ENCODE measurements at places on chromosomes 3 and 15.

DNA sequence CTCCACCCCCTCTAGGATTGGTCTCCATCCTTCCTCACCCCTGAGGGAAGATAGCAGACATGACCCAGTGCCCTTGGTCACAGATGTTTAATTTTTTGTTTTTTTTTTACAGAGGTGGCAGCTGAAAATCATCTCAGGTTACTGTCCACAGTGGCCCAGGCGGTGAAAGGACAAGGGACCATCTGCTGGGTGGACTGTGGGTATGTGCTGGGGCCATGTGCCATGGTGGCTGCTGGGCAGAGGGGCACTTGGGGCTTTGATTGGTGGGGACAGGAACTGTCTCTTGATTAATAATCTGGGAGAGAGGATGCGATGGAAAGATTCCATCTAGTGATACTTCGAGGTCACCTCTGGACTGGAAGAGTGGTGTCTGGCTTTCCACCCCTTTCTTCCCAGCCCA lies 25.4 kb downstream of the PDIA5 start:
- DNase-seq = no peak

DNA sequence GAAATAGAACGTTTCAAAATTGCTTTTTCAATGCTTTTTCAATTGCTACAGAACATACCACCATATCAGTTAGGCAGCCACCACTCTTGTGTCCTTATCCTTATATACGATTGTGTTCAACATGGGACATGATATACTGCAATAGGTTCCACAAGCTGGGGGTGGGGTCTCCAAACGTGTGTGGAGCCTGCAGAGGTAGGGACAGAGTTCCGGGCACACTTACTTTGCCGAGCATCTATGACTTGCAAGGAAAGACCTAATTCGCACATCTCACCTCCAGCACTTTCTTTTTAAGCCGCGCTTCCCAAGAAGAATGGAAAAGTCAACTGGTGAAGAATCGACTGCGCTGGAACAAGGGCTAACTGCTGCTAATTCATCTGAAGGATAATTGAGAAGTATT lies 39.6 kb upstream of the SFMBT1 start:
- no peak for DNase-seq

GRCh38 chr3:170330366-170330765 lies 27.1 kb upstream of the SKIL start:
- DNase-seq = no peak

GRCh38 chr3:150098621-150099020 lies 127.9 kb upstream of the PFN2 start:
- DNase-seq = no peak

- DNase-seq = no peak
These were observed 657.2 kb downstream of the MAGI1 start for GRCh38 chr3:65381496-65382010.

- no peak for DNase-seq
These were observed 206.3 kb upstream of the CD96 start for GRCh38 chr3:111335512-111336303.

- no peak for DNase-seq
These were observed 89.0 kb downstream of the TMEM212 start for GRCh38 chr3:171932153-171932611.

DNA sequence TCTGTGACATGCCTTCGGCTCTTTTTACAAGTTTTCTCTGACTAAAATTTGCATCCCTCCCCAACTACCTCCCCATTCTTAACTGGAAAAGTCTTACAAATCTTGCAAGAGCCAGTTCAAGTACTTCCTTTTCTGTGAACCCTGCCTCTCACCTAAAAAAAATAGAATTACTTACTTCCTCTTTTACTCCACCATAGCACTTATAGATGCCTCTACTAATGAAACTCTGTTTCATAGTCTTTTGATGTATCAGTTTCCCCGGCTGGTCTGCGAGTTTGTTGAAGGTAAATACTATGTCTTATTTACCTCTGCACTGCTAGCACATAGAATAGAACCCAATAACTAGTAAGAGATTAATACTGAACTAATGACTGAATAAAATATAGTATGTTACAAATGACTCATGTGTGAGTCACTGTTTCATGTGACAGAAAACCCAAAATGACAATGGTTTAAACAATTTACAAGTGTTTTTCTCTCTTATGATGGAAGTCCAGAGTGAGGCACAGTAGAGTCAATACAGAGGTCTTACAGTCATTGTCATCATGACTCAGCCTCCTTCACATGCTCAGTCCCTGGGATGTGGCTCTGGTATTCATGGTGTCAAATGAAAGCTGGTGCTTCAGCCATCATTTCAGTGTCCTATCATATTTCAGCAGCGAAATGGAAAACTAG lies 393.5 kb downstream of the RSL24D1 start:
- DNase-seq = no peak

DNA sequence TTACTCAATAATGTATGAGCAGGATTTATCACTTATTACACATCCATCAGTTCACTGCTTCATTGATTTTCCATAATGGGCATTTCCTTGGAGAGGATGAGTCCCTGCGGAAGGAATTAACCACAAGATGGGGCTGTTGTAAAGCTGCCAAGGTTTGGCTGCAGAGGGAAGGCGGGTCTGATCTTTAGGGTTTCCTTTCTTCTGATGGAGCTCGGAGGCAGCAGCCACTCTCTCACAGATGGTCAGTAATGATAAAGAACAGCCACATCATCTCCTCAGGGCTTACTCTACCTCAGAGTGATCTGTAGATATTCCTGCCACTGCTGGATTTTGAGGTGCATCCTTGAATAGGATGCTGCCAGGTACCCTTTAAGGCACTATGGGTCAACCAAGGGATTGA lies 115.2 kb downstream of the USP13 start:
- no peak for DNase-seq

DNA sequence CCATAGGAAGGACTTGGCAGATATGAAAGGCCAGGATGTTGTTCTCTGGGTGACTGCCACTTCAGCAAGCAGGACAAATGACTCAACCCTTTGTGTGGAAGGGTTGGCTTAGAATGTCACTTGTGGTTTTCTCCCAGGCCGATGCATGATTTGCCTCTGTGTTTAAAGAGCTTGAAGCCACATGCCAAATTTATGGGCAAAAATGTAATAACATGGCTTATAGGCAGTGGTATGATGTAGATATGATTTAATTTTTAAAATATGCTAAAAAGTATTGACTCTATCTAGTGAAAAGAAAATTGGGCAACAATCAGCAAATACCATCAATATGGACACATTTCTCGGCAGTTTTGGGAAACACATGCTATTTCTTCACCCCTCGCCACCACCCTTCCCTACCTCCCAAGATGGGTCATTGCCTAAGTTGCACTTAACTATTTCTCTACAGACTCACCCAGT lies 114.6 kb downstream of the CYP19A1 start:
- DNase-seq = no peak

GRCh38 chr3:26624209-26624765 lies 1.7 kb downstream of the LRRC3B start:
- DNase-seq = no peak

- no peak for DNase-seq
These were observed 33.9 kb downstream of the CCDC12 start for GRCh38 chr3:46942481-46943236.

DNA sequence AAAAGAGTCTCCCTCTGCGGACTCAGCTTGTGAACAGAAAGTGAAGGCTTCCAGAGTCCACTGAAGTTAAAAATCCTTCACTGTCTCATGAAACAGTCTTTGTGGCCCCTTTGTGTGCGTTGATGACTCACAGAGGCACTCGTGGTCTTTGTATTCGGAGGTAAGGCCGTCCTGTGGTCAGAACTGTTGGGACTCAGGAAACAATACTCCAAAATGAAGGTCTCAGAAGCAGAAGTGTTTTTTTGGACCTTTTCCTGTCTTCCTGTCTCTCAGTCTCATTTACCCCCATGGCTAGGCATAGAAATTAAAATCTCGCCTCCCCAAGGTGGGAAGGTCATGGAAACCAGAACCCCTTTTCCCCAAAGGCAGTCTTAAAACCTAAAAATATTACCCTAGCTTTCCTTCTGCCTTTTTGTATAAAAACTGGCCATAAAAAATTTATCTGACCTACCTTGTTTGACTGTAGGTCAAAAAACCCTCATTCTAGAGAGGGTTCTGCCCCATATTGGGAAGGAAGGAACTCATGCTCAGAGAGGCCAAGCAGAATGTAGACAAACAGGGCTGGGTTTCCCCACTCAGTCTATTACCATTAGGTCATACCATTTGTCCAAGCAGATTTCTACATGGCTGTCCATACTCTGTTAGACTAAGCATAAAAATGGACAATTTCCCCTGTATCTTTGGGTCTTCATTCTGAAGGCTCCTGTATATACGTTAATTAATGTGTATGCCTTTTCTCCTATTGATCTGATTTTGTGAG lies 19.1 kb upstream of the EPB42 start:
- no peak for DNase-seq

Measured in CD4-positive, alpha-beta T cell treated with Interleukin-17A for 1 hour (primary cell).